ENCODE measurements at places on chromosomes 5 and 9.

DNA sequence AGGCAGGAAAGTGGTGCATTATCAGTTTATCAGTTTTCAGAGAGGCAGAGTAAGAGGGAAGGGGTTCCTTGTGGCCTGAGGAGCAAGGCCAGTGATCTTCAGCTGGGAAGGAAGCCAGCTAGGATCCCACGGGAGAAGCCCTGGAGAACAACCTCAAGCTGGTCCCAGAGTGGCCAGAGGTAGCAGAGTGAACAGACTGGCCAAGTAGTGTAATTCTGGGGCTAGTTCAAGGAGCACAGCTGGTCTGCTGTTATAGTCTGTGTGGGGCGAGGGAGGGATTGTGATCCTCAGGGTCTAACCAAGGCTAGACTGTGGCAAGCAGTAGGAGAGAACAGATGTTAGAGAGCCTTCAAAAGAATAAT, 164.6 kb downstream of the CARTPT start:
- no peak for DNase-seq

- DNase-seq: no peak
These were observed 90.3 kb upstream of the ARAP3 start for GRCh38 chr5:141772281-141772680.

DNA sequence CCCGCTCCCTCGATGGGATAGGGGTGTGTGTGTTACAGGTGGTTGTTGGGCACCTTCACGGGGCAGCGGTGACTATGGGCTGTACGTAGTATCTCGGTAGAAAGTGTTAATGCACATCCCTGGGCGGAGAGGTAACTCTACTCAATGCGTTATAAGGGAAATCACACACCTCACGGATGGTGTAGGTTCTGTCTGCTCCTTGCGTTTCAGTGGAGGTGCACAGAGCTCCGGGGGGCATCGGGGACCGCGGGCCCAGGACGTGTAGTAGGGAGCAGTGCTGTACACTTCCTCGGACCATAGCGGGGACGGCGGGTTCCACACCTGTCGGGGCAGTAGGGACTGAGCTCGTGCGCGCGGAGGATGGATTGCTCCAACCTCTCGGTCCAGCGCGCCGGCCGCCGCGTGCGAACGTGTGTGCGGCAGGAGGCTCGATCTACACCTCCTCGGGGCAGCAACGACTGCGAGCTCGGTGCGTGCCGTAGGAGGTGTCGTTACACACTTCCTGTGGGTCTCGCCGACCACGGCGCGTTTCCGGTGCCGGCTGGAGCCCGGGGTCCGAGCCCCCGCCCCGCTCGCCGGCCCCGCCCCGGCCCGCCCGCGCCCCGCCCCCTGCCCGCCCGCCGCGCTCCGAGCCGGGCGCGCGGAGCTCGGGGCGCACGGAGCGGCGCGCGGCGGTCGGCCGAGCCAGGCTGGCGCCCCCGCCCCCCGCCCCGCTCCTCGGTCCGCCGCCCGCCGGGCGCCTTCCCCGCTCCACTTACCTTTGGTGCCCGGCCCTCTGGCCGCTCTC, at the start of gene KIAA1958:
TSS of gene KIAA1958 (plus strand) at position 607 of the 787 bp plus-strand sequence. CDS start 87,254 bp downstream, outside the sequence.
- peak; percentile 73 for DNase-seq

GRCh38 chr9:7973123-7973522, 173.5 kb upstream of the DMAC1 start:
- DNase-seq: no peak

DNA sequence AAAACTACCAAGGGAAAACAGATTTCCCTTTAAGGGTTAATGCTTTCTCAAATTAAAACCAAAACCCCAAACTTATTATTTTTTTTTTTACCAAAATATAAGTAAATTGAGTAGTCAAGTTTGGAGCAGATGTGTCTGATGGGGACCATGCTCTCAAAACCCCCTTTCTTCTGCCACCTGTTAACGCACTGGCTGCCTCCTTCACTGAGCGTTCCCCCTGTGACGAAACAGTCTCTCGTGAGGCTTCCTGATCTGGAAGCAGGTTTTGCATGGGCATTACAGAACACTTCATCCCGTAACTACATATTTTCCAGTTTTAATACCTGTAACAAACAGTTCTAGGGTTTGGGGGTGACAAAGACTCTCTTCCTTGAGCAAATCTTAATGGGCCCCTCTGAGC, 59.4 kb downstream of the ANKH start:
- no peak for DNase-seq

DNA sequence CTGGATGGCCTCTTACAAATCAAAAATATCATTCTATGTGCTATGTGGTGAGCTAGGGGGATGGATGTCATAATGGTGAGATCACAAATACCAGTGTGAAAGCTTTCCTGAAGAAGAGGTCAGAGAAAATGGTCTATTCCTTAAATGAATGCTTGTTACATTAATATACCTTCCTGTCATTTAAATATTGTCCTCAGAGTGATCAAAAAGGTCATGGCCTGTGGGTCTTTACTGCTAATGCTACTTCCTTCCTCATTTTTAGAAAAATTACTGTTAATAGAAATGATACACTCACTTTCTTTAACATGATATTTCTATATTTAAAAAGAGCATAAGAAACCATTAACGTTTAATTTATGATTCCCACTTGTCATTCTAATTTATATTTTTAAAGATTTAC, 9.7 kb downstream of the OMD start:
- no peak for DNase-seq

DNA sequence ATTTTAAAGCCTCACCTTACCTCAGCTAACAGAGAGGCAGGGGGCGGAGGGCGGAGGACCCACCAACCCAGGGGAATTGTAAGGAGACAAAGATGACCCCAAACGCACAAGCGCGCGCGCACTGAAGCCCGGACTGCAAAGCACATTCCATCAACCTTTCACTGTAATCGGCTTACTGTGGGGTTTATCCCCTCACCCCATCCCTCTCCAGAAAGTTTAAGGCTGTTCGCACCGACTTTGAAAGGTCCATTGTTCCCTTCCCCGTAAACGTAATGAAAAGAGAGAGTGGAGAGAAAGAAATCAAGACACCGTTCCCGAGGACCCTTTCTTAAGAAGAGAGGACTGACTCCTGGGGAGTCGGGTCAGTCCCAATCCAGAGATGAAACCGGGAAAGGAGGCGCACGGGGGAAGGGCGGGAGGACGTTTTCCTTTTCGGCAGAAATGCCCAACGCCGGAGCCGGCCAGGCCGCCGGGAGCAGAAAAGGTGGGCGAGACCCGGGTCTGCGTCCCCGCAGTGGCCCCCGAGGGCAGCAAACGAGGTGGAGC, 464 bp downstream of the CEMIP2 start:
- DNase-seq: no peak

GRCh38 chr9:129334105-129334935, 156.3 kb upstream of the IER5L start:
- no peak for DNase-seq

Data from GM12864 (cell line).